ENCODE measurements at places on chromosomes 7 and 10.

DNA sequence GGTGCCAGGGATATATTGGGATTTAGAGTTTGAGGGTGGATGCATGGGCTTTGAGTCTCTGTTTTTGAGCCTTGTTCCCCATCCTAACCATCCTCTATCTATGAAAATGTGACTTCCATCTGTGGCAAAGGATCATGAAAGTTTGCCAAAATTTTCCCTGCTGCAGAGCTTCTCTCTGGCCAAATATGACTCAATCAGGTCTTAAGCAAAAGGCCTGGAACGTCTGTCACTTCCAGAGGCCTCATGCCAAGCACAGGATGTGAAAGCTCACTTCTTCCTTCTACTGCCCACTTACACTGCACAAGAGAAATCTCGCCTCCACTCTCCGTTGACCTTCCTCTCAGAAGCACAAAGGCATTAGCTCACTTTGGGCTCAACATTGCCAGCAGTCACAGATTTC lies 696.9 kb upstream of the NRP1 start:
- DNase-seq, result no peak

GRCh38 chr7:139186146-139186545 lies 44.9 kb upstream of the UBN2 start:
- no peak for DNase-seq

DNA sequence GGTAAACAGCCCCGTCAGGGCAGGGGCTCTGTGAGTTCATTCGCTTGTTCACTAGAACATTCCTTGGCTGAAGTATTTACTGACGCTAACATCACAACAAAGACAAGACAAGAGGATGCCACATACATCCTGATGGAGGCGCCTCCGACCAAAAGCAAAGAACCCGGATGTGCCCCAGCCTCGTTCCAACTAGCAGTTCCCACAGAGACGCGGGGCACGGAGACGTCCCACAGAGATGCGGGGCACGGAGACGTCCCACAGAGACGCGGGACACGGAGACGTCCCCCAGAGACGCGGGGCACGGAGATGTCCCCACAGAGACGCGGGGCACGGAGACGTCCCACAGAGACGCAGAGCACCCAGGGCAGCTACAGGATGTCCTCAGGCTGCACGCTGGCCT lies 35.4 kb upstream of the CFAP46 start:
- no peak for DNase-seq

DNA sequence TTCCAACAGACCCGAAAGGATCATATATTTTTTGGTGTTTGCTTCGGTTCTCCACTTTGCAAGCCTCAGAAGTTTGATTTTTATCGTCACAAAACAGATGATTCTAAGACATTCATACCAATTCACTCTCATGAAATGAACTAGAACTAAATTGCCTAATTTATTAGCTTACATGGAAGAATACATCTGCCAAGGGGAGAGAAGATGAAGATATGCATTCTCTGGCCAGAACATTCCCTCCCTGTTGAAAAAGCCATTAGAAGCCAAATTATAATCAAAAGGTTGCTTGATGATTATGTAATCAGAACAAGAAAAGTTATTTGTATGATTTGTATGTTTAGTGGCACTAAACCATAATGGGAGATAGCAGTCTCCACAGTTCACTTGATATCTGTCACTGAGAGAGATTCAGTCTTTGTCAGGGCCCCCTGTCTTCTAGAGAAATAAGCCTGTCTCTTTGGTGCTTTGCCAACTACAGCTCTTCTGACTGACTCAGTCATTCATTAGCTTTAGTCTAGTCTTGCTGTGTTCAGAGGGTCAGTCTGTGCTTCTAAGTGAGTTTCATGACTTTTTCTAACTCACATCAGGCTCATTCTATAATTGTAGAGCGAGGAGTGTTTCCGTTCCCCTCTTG lies 95.3 kb upstream of the GNAI1 start:
- DNase-seq, result peak; percentile 27

- no peak for DNase-seq
Observed at GRCh38 chr10:127372361-127372760, 176.0 kb upstream of the INSYN2A start.

GRCh38 chr7:94580601-94581000 lies 71.0 kb downstream of the CASD1 start:
- DNase-seq, result peak; percentile 51

DNA sequence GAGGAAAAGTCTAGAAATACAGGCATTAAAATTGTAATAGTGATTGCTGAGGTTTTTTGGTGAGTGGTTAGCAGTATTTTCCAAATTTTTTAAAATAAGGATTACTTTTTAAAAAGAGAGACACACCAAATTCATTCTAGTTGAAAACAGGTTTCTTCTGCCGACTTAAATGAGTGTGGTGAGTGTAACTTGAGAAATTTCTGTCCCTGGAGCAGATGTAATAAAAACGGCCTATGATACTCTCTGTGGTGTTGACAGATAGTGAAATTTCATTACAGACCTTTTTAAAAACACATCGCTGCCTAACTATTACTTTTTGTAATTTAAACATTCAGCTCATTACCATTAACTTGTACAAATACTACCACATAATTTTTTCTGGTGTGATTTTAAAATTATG lies 90.1 kb downstream of the CYP51A1 start:
- no peak for DNase-seq

DNA sequence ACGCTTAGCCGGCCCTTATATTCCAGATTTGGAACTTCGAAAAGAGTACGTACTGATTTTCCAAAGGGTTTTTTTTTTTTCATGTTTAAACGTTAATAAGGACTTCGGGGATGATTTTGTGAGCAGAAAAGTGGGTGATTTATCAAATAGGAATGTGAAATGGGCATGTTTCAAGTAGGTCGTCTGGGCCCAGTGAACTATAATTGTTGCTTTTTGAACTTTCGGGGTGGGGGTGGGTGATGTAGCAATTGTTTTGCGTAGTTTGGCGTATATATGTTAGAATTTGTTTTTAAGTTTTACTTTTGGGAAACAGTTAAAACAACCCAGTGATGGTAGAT lies 299 bp upstream of the PBLD start:
- DNase-seq, result no peak

DNA sequence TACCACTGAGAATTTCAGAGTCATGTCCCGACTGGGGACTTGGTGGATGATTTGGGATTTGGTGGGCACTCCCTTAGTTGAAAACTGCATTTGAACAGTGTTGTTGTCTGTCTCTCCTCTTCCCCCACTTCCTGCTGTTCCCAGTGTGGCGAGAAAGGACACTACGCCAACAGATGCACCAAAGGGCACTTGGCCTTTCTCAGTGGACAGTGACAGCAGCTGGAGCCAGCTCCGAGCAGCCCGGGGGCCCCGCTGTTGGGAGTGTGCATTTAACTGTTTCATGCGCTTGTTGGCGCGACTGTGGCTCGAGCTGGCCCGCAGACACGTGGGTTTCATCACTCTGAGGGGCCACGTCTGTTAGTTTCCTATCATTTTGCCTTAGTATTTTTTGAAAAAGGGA lies 9.7 kb downstream of the ATP5MF start:
- no peak for DNase-seq

- DNase-seq, result no peak
Observed at GRCh38 chr7:6479067-6479466, 31.3 kb upstream of the DAGLB start.

DNA sequence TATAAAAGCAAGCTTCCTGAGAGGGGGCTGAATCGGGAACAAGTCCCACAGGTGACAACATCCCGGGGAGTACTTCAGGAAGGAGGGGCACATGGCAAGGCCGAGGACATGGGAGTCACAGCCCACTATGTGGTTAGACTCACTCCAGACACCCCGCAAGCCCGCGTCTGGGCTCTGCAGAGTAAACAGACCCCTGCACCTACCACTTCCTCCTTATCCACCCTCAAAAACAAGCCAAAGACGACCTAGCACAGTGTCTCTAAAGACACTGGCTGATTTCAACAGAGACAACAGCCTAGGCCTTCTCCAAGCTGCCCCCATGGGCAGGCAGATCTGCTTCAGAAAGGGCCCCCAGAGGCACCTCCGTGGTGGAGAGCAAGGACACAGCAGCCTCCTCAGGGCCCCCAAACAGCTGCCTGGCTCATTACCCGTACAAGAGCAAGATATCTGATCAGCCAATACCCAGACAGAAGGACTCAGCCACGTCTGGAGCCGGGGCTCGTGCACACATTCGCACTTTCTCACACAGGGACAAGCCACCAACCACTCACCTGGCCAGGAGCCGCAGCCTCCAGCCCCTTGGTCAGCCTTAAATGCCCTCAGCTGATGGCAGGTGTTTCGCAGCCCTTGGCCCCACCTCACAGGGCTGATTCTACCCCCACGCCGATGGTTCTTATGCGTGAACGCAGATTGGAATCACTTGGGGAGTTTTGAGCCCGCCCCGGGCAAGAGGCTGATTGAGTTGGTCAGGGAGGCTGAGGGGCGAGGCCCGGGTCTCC lies 10.7 kb upstream of the KPNA7 start:
- DNase-seq, result no peak

- DNase-seq, result no peak
Observed at GRCh38 chr7:141452911-141453310, 98.3 kb upstream of the AGK start.

DNA sequence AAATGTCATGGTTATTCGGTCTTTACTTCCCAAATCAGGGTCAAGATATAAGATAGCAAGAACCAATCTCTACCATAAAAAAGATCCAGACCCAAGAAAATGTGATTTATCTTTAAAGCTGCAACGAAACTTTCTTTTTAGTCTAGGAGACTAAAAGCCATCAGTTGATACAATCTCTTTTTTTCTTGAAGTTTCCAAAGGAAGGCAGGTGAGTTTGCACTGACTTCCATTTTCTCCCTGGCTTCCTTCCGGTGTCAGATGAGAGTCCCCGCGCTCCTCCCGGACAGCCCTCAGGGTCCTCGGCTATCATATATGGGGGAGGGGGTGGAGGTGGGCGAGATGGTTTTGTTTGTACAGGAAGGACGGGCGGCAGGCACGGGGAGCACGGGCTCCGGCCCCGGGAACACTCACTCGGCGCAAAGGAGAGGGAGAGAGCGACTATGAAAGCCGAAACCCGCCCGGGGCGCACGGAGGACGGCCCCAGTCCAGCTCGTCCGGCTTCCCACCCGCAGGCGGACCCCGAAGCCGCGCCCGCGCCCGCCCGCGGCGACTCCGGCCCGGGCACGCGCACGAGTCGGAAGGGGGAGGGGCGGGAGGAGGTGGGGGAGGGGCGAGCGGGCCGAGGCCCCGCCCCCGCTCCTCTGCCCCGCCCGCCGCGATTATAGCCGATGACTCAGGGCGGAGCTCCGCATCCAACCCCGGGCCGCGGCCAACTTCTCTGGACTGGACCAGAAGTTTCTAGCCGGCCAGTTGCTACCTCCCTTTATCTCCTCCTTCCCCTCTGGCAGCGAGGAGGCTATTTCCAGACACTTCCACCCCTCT lies at the start of gene BAG3:
BAG3 (plus strand) TSS at position 689 of the 822 bp plus-strand sequence. CDS start 296 bp downstream, outside the sequence.
- peak; percentile 60 for DNase-seq

- DNase-seq, result no peak
Observed at GRCh38 chr10:129131457-129132132, 335.4 kb upstream of the MGMT start.

DNA sequence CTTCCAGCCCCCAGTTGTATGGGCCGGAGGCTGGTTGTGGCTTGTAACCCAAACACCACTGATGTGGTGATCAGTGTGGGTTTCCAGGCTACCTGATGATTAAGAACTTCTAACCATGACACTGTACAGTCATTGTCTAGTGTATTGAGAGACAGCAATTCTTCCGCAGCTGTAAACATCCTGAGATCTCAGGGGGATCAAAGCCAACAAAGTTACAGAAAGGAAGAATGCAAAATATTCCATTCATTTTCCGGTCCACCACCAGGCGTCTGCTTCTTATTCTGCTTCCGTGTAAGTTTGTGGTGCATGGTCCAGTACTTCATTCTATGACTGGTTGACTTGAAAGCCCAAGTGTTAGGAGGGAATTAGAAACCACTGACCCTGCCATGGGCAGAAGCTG lies 10.3 kb upstream of the GLI3 start:
- no peak for DNase-seq

DNA sequence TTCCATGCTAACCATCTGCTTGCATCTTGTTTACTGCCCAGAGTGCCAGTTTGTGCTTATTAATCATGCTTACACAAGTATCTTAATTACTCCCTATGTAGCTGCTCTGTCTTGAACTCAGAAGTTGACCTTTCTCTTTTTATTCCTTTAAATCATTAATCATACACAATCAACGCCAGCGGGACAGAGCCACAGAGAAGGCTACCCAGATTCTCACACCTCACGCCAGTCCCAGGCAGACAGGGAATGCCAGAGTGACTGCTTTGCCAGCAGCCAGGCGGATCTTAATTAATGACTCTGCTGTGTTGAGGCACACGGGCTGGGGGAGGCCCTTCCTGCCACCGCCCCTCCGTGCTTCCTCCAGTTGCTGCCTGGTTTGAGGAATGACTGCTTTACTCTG lies 229.4 kb downstream of the LRMDA start:
- peak; percentile 45 for DNase-seq

DNA sequence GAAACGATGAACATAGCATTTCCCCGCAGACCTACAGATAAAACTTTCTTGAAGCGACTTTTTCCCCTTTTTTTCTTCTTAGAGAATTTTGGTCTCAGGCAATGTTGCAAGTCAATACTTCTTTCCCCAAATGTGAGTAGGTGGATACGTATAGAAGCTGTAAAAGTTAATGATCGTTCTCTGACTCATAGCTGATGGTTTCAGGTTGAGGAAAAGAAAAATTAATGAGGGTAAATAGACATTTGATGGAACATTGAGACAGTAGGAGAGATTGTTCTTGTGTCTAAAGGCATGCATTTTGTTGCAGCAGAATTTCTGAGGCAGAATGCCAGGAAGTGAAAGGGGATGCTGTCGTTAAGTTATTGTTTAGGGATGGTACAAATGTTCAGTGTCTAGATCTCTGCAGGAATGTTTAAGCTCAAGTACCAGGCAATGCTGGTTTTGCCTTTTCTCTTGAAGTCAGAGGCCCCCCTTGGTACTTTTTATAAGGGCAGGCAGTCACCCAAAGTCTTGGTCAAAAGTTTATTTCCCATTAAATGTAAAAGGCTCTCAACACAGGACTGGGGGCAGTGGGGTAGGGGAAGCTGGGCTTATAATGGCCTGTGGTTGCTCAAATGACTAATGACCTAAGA lies 9.3 kb downstream of the TCF7L2 start:
- no peak for DNase-seq

GRCh38 chr10:11285171-11285570 lies 267.5 kb downstream of the CELF2 start:
- no peak for DNase-seq

DNA sequence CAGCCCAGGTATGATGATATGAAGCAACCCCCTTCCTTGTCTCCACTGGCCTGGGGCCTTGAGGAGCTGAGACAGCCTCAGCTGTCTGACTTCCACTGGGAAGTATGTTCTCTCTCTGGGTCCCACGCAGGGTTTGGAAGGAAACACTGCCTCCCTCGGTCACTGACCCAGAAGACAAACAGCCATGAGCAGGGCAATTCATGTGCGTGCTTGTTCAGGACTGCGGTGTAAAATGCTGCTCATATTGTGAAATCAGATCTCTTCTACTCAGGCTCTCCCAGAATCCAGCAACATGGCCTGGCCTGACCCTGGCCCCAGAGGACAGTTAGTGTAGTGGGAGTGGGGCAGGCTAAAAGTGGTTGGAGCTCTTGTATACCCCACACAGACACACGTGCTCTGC lies 2.8 kb downstream of the CLCN1 start:
- DNase-seq, result no peak

GRCh38 chr10:31756729-31757110 lies 171.9 kb downstream of the ARHGAP12 start:
- no peak for DNase-seq

- DNase-seq, result peak; percentile 12
Observed at GRCh38 chr10:101726115-101726387, 31.1 kb upstream of the FBXW4 start.

GRCh38 chr10:45424668-45425404 lies 50.8 kb downstream of the ALOX5 start:
- DNase-seq, result no peak

GRCh38 chr10:7035126-7035761 lies 375.6 kb downstream of the SFMBT2 start:
- DNase-seq, result no peak
